ENCODE measurements at places on chromosomes 2 and 18.

GRCh38 chr2:29227935-29228675, 112.9 kb downstream of the CLIP4 start:
- no peak for DNase-seq

DNA sequence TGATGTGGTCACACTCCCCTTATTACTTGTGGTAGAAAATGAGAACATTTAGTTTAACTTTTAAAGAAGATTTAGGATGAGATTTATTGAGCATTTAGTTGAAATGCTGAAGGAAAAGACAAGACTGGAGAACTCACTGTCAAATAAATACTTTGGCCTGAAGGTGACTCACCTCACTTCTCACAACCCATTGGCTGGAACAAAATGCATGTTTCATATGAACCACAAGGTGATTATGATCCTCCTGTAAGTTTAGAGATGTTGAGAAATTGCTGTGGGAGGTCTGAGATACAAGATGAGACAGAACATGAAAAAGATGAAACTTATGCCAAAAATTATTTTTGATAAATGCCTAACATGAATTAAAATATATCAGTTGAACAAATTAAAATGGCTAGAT, 1004.5 kb downstream of the SOCS6 start:
- no peak for DNase-seq

DNA sequence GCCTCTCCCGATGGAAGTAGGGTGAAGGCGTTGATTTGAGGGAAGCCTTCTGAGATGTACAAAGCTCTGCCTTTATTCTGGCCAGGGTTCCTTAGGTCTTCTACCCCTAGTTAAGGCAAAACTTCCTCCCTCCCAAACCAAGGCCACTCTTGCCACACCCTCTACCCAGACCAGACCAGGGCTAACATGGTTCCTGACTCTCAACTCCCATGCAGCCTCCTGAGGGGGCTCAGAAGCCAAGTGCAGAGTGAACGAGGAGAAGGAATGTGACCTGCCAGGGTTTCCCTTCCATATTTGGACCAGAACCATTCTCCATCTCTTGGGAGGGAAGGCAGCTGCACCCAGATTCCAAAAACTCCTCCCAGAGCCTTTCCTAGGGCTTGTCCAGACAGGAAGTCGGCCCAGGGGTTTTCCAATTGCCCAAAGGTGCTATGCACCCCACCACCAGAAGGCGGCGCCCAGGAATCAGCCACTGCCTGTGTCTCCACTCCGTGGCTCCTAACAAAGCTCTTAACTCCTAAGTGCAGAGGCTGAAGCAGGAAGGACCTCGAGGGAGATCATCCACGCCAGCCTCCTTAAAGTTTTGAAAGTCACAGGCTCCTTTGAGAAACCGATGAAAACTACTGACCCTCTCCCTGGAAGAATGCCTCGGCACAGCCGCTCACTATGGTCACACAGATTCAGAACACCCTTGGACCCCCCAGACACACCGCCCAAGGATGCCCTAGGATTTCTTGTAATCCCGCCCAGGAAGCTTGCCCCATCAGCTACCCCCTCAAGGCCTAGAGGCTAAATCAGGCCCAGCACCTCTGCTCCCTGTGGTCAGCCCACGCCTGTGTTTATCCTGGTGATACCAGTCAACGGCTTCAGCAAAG, 157.8 kb downstream of the SMAD2 start:
- no peak for DNase-seq

DNA sequence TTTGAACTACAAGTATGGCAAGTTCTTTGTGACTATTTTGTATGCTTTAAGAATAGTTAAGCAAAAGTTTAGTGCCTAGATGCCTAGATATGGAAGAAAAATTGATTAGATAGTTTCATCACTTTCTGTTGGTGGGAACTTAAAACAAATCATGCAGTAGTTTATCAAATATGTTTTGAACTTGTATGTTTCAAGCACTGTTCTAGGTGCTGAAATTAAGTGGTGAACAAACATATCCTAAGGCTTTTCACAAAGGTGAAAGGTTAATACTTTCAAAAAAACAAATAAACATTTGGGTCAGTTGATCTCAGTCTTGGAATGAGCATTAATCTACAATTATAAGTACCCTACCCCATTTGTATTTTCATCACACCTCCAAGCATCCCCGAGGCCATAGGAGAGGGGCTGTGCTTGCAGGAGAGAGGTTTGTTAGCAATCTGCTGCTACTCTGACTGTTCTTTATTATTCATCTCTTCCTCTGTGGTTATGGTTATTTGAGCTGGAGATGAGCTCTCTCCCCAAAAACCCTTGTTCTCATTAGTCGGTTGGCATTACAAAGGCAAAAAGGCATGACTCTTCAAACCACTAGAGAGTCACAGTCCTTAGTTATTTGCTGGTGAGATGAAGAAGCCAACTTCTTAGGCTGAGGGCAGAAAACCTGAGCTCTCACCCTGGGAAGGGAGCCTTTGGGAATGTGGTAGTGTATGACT, 103.9 kb upstream of the FHL2 start:
- no peak for DNase-seq

DNA sequence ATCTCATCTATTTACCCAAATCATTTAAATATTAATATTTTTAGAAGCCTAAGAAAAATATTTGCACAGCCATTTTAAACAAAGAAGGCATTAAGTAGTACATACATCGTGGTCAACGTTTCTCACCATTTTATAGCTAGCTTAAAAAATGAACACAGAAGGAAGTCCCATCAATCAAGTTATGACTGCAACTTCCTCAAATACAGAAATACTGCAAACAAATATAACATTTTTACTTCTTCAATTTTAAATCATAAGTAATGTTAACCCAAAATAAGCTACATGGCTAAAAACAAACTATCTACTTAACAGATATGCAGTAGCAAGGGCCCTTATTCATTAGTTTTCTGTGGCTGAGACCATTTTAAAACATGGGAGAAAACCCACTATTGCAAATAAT, 30.6 kb downstream of the ITSN2 start:
- DNase-seq: no peak

DNA sequence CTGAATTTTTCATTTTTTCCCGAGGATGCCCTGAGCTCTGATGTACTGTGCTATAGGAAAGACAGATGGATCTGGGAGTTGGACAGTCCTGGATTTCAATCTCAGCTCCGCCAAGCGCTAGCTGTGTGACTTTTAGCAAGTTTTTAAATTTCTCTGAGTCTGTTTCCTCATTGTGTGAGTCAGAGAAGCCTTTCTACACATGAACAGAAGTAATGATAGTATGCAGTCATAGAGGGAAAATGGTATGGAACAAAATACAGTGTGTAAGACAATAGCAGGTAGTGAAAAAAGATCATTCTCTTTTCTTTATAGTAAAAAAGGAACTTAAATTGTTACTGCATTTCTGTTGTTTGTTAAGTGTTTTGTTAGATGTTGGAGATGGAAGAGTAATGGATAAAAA, 52.4 kb upstream of the PPM1B start:
- DNase-seq: no peak

GRCh38 chr18:62741584-62741983, 26.2 kb downstream of the PHLPP1 start:
- DNase-seq: no peak

GRCh38 chr2:119219873-119220272, 3.8 kb upstream of the STEAP3 start:
- no peak for DNase-seq

DNA sequence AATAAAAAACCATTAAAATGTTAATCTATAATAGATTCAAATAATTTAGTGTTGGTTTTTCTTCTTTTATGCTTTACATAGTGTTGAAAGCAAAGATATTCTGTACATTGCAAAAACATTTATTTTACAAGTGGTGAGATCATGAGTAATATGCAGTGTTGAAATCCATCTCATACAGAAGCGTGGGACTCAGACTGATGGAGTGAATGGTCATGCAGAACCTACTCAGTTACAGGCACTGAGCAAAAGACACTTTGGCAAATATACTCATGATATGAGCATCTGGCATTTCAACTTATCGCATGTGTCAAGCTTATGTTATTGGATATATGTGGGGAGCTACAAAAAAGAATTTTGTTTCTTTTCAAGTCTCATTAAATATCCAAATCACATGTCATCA, 620.2 kb upstream of the NETO1 start:
- DNase-seq: no peak

DNA sequence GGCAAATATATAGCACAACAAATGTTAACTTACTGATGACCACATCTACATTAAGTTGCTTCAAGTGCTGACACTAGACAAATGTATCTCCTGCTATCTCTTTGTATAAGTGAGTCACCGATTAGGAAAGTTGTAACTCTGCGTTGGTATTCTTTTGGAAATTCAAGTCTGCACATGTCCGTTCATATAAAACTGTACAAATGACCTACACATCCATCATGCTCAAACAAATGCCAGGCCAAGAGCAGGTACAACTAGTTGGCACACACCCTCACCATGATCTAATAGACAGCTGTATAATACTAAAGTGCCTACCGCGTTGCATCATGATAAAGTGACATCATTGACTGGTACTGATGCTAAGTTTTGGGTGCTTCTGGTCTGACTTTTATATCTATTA, 141.1 kb downstream of the RBMS1 start:
- DNase-seq: no peak

DNA sequence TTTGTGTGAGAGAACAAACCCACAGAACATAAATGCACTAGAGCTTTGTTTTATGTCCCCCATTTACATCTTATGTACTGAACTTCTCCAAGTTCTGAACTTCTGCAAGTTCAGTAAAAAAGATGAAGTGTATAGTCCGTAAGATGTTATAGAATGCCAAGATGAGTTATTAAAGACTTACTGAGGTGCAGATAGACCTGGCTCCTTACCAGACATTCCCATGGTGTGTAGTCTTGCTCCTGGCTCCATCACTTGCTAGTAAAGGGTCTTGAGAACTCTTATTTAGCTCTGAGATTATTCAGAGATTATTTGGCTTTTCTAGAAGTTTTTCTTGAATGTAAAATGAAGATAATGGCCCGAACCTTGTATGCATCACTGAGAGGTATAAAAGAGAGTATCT, 16.8 kb downstream of the GULP1 start:
- DNase-seq: no peak

- no peak for DNase-seq
Observed at GRCh38 chr2:61878761-61879160, 9.7 kb downstream of the CCT4 start.

- no peak for DNase-seq
Observed at GRCh38 chr18:22318745-22319407, 98.8 kb downstream of the CTAGE1 start.

GRCh38 chr2:69032336-69032735, 19.4 kb downstream of the ANTXR1 start:
- no peak for DNase-seq

- DNase-seq: no peak
Observed at GRCh38 chr2:207765547-207765946, 4.2 kb downstream of the FZD5 start.

DNA sequence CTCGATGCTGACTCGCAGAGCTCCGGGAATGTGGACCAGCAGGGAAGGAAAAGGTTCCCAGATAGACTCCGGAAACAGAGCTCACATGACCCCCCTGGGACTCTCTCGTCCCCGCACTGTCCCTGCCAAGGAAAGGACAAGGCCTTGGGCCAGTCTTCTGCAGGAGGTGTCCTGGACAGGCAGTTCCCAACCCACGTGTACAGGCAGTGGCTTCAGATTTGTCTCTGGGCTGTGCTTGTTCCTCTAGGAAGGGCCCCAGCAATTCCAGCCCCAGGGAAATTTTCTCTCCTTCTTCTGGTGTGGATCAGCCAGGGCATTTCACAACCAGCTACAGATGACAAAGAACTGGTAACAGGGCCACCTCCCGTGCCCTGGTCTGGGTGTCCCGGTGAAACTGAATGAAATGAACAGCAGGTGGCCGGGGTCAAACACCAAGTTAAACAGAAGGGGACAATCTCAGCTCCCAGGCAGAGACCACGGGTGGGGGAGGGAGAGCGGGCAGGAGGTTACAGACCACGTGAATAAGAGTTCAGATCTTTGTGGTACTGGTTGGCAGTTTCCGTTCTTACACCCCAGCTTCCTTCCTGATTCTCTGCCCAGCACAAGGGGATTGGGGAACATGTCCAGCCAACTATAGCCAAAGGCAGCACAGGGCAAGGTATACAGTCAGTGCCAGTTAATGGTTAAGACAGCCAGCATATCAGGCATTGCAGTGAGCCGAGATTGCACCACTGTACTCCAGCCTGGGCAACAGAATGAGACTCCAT, 52.2 kb upstream of the CAB39 start:
- DNase-seq: no peak

DNA sequence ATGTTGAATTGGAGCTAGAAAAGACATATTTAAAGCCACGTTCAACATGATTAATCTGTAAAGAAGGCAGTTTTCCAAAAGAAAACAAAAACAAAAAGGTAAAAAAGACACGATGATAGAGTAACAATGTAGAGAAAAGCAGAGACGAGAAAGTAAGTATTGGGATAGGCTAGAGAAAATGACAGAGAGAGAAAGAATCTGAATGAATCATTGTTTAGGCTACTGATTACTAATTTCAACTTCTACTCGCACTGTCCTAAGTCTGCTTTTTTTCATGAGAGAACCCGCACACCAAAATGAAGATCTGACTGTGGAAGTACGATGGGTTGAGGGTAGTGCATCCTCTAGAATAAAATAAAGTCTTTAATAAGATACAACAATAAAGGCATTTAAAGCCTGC, 1599.2 kb upstream of the TMEFF2 start:
- DNase-seq: no peak

DNA sequence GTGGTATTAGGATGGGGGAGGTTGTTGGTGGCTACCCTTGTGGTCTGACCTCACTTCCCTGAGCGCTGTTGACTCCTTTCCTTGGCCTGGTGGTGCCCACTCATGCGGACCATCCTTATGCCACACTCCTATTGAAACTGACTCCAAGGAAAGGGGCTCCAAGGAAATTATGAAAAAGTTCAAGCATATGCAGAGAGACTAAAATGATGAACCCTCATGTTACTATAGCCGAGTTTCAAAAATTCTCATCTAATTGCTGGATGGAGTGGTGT, 96.2 kb upstream of the STPG4 start:
- no peak for DNase-seq

DNA sequence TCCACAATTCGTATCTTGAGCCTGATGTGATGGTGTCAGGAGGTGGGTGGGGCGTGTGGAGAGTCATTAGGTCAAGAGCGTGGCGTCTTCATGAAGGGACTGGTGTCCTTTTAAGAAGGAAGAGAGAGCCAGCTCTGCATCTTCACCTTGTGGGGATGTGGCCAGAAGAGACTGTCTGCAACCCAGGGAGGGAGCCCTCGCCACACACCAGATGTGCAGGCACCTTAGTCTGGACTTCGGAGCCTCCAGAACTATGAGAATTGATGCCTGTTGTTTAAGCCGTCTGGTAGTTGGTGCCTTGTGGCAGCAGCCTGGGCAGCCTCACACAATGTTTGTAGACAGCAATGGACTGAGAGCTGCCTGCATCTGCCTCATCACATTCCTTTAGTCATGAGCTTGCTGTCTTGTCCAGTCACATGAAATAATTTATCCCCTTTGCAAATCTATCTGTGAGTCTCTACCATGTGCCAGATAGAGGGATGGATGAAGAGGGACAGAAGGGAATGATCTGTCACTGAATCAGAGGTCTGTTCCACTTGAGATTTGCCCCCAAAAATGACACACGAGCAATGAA, 61.0 kb downstream of the MYT1L start:
- DNase-seq: no peak

DNA sequence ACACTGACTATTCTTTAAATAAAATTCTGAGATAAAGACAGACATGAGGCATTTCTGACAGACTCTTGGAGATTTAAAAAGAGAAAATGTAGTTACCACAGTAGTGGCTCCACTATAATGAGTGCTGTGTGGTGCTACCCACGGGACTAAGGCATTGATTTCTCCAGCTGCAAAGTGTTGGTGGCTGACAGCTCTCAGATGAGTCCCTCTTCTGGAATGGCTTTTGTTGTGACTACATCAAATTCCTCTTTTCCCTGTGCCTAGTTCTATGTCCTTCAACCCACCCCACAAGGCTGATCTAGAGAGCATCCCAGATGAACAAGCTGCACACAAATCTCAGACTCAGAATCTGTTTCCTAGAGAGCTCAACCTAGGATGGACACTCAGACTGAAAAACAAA, 884.8 kb upstream of the ZEB2 start:
- no peak for DNase-seq

Measured in amygdala (tissue), 56 donors.